ENCODE measurements at places on chromosomes 11 and 22. TPM values are rescaled to one million over a fixed set of nuclear protein-coding genes. Genes with fewer than 3 reads are reported as not detected.

IL17RA gene
- 5.2 TPM for total RNA-seq

- DNase-seq: no peak
Observed at GRCh38 chr11:120798854-120799253, 225.0 kb upstream of the TBCEL start.

GRCh38 chr11:65606876-65607613 is 7.0 kb downstream of the MAP3K11 start:
- no peak for DNase-seq

GRIA4 gene
- total RNA-seq: 0.05 TPM

GRCh38 chr11:59615120-59615636 is 396 bp downstream of the OSBP start:
- DNase-seq: peak; percentile 13

IL18 gene
- 68.3 TPM for total RNA-seq

Data from A172 (cell line).